Natural killer cell treated with Interleukin-12 subunit alpha and Interleukin-12 subunit beta and Interleukin-15 and Interleukin-18, amount 100 ng/mL, for 72 hours (primary cell): ENCODE measurements at places on chromosomes 6 and 20. TPM values are rescaled to one million over a fixed set of nuclear protein-coding genes. Genes with fewer than 3 reads are reported as not detected.

The SLC22A23 gene
- total RNA-seq, result 0.11 TPM

The SMPDL3A gene
- total RNA-seq, result 3.4 TPM

The SIRPB2 gene
- not detected for total RNA-seq

The TREML2 gene
- total RNA-seq, result 8.1 TPM

The LHFPL5 gene
- not detected for total RNA-seq

- H3K27me3 ChIP-seq, result peaks cover 24% of the 10 kb centered on the region
- H3K4me1 ChIP-seq, result no peaks in the 10 kb centered on the region
- H3K36me3 ChIP-seq, result peaks cover 6% of the 10 kb centered on the region
- no peak overlapping the region for H3K27ac ChIP-seq
- H3K4me3 ChIP-seq, result no peak overlapping the region
Observed at GRCh38 chr6:52109171-52109571, 21.8 kb upstream of the PKHD1 start.

DNA sequence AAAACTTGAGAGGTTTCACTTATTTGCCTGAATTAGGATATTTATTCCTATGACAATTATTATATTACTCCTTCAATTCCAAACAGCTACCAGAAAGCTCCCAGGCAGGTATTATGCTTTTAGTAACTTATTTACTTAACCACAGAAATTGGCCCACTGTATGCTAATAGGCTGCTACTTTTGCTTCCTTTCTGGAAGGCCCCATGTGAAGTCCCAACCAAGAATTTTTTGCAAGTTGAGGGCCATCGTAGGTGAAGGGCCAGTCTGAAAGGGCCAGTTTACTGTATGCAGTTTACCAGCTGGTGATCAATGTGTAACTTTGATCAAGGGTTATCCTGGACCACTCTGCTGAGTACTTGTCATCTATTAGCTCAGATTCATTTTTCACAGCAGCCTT, 45.0 kb downstream of the EDN1 start:
- peaks cover 8% of the 10 kb centered on the region for H3K27me3 ChIP-seq
- no peaks in the 10 kb centered on the region for H3K36me3 ChIP-seq
- no peak overlapping the region for H3K27ac ChIP-seq
- DNase-seq, result no peak

- H3K4me1 ChIP-seq, result no peaks in the 10 kb centered on the region
- H3K36me3 ChIP-seq, result no peaks in the 10 kb centered on the region
- H3K27ac ChIP-seq, result no peak overlapping the region
- no peak overlapping the region for H3K4me3 ChIP-seq
- DNase-seq, result no peak
- H3K27me3 ChIP-seq, result peaks cover 3% of the 10 kb centered on the region
Observed at GRCh38 chr6:159815410-159815809, 15.3 kb downstream of the PNLDC1 start.

DNA sequence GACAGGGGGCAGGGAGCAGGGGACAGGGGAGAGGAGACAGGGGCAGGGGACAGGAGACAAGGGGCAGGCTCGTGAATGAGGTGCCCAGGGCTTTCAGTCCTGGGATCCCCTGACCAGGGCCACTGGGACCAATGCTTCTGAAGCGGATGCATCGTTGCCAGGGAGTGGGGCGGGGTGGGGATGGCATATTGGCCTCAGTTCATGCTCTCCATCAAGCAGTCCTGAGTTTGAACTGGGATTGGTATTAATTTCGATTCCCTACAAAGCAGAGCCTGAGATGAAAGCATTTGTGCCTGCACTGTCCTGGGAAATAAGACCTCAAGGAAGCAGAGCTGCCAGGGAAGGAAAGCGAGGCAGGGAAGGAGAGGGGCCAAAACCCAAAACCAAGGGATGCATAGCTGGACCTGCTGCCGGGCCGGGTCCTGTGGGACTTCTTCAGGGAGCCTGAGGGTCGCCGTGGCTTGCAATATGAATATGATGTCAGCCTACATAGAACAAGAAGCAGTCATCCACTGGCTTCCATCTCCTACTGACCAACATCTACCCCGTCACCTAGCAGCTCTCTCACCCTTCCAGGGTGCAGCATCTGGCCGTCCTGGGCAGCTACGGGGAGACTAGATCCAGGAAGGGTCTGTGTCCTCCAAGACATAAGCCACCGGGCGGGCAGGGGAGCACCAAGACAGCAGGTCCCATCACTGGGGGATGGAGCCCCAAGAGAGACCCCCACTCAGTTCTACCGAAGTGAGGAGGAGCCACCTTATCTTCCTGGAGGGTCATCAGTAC, 233.3 kb downstream of the SYNDIG1 start:
- no peaks in the 10 kb centered on the region for H3K4me1 ChIP-seq
- H3K4me3 ChIP-seq, result no peak overlapping the region
- no peak overlapping the region for H3K27ac ChIP-seq
- peaks cover 2% of the 10 kb centered on the region for H3K27me3 ChIP-seq
- no peak for DNase-seq

- no peaks in the 10 kb centered on the region for H3K36me3 ChIP-seq
- no peak overlapping the region for H3K27ac ChIP-seq
- no peak for DNase-seq
Observed at GRCh38 chr20:48564982-48565539, 262.7 kb downstream of the PREX1 start.

DNA sequence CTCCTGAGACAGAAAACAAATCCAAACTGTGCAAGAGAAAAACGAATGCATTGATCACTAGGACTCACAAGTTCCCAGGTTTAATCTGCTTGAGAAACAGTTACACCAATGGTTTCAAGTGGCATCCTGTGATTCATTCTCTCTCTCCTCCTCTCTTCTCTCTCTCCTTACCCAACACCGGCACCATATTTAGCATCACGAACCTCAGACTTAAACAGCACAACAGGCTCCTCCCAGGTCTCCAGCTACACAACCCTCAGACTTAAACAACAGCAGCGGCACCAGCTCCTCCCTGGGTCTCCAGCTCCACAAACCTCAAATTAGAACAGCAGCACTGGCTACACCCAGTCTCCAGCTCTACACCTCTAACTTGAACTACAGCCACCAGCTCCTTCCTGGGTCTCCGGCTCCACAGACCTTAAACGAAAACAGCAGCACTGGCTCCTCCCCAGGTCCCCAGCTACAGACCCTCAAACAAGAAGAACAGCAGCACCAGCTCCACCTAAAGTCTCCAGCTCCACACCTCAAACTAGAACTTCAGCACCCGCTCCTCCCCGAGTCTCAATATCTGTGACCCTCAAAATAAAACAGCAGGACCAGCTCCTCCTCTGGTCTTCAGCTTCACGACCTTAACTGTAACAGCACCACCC, 355.9 kb downstream of the PREX1 start:
- H3K4me1 ChIP-seq, result peaks cover 5% of the 10 kb centered on the region
- no peak overlapping the region for H3K4me3 ChIP-seq
- no peaks in the 10 kb centered on the region for H3K36me3 ChIP-seq
- DNase-seq, result no peak
- peaks cover 7% of the 10 kb centered on the region for H3K27me3 ChIP-seq

GRCh38 chr6:157607317-157608109, 215.5 kb upstream of the SNX9 start:
- peaks cover 4% of the 10 kb centered on the region for H3K4me1 ChIP-seq
- no peak overlapping the region for H3K4me3 ChIP-seq
- H3K27ac ChIP-seq, result no peak overlapping the region
- no peak for DNase-seq
- no peaks in the 10 kb centered on the region for H3K36me3 ChIP-seq

GRCh38 chr6:34810936-34811632, 19.2 kb downstream of the BLTP3A start:
- peaks cover 4% of the 10 kb centered on the region for H3K4me1 ChIP-seq
- H3K27ac ChIP-seq, result no peak overlapping the region
- no peak overlapping the region for H3K4me3 ChIP-seq
- no peaks in the 10 kb centered on the region for H3K27me3 ChIP-seq

- peaks cover 28% of the 10 kb centered on the region for H3K27me3 ChIP-seq
- H3K36me3 ChIP-seq, result no peaks in the 10 kb centered on the region
- no peaks in the 10 kb centered on the region for H3K4me1 ChIP-seq
- H3K27ac ChIP-seq, result no peak overlapping the region
- DNase-seq, result no peak
- H3K4me3 ChIP-seq, result no peak overlapping the region
Observed at GRCh38 chr6:38805127-38805655, 90.1 kb downstream of the DNAH8 start.

GRCh38 chr6:32689531-32690501, 23.4 kb upstream of the HLA-DQB1 start:
- peaks cover 15% of the 10 kb centered on the region for H3K4me1 ChIP-seq
- peaks cover 16% of the 10 kb centered on the region for H3K36me3 ChIP-seq
- DNase-seq, result no peak
- peak overlapping the region; percentile 68 for H3K27ac ChIP-seq
- H3K27me3 ChIP-seq, result no peaks in the 10 kb centered on the region

GRCh38 chr6:106099235-106099537, 13.1 kb downstream of the PRDM1 start:
- H3K27ac ChIP-seq, result peak overlapping the region; percentile 96
- peak overlapping the region; percentile 98 for H3K4me3 ChIP-seq
- DNase-seq, result no peak

- H3K4me1 ChIP-seq, result no peaks in the 10 kb centered on the region
- no peak overlapping the region for H3K27ac ChIP-seq
- no peak for DNase-seq
- no peak overlapping the region for H3K4me3 ChIP-seq
- peaks cover 10% of the 10 kb centered on the region for H3K27me3 ChIP-seq
Observed at GRCh38 chr6:168286116-168286515, 33.5 kb downstream of the DACT2 start.

DNA sequence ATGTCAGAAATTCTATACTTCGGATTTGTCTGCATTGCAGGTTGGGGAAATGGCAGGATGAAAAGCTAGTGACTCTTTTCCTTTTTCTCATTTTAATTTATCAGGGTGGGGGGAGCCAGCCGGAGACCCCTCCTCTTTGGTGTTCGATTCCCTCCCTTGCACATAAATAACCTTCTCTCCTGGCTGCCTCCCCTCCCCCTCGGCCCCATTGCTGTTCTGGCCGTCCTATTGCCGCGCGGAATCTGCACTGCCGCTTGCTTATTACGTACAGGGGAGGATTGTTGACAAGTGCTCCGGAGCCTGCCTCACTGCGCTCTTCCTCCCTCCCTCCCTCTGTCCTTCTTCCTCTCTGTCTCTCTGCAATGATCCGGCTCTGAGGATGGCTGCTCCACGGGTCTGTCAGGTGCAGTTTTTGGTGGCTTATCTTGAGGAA, 154.7 kb downstream of the JARID2 start:
- DNase-seq, result no peak
- H3K4me1 ChIP-seq, result peaks cover 76% of the 10 kb centered on the region
- H3K27ac ChIP-seq, result peak overlapping the region; percentile 52
- no peaks in the 10 kb centered on the region for H3K36me3 ChIP-seq

DNA sequence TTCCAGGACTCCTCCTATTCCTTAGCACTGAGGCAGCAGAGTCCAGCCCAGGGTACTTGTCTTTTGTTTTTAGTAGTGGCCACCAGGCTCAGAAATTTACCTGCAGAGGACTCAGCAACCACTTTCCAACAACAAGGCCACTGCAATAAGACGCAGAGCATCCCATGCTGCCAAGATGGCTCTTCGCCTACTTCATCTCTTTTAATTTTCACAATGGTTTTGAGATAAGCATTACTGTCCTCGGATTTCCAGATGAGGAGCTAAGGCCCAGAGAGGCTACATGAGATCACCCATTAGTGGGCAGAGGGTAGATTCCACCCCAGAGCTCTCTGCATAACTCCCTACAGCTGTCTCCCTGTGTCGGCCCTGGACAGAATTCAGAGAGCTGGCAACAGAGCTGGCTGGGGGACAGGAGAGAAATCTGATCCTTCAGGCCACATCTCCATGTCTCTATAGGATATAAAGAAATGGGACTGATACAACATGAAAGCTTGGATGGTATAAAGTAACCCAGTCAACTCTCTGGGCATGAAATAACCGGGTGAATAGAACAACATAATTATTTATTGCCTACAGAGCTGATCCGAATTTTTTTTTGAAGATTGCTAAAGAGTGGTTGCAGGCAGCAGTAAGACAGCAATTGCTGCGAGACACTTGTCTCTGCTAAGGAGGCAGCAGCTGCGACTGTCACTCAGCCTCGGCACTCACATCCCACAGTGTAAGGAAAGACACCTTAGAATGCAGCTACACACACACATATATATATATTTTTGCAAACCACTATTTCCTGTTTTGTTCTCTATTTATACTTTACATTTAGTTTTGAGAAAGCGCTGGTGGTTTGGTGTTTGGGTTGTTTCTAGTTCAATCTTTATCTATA, 37.2 kb downstream of the SCML4 start:
- no peak for DNase-seq
- H3K27ac ChIP-seq, result peak overlapping the region; percentile 66
- peaks cover 54% of the 10 kb centered on the region for H3K4me1 ChIP-seq
- H3K4me3 ChIP-seq, result peak overlapping the region; percentile 76
- H3K27me3 ChIP-seq, result no peaks in the 10 kb centered on the region

DNA sequence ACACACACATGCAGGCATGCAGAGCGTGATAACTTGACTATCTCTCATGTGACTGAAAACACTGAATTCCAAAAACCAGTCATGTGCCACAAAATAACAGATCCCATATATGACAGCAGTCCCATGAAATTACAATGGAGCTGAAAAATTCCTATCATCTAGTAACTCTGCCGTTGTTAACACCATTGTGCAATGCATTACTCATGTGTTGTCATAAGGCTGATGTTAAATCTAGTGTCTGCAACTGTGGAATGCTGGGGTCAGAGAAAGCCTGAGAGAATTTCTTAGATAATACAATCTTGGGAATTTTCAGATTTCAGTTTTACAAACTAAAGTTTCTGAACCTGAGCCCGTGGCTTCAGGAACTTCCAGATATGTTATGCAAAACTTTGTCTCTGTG, 70.2 kb downstream of the LYRM4 start:
- H3K27me3 ChIP-seq, result no peaks in the 10 kb centered on the region
- no peak overlapping the region for H3K27ac ChIP-seq
- no peak for DNase-seq

DNA sequence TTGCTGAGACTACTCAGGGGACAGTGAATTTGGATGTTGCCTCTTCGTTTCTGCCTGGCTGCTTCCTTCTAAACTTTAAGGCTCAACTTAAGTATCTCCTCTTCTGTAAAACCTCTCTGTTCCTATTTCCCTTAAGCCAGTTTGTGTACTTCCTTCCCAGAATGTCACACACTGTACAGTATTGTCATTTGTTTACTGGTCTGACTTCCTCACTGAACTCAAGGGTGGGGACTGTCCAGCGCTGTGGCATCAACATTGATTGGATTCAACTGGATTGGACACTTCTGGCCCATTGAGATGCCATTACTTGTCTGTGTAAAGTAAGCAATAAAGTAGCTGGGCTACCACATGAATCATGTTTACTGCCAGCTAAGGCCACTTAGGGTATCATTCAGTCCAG, 69.7 kb downstream of the ANKS1A start:
- H3K4me1 ChIP-seq, result peaks cover 9% of the 10 kb centered on the region
- no peak overlapping the region for H3K4me3 ChIP-seq
- H3K27ac ChIP-seq, result no peak overlapping the region

GRCh38 chr6:113596387-113597230, 260.5 kb upstream of the MARCKS start:
- H3K27me3 ChIP-seq, result no peaks in the 10 kb centered on the region
- no peak overlapping the region for H3K4me3 ChIP-seq
- no peak overlapping the region for H3K27ac ChIP-seq
- no peak for DNase-seq
- H3K36me3 ChIP-seq, result no peaks in the 10 kb centered on the region

- H3K4me1 ChIP-seq, result no peaks in the 10 kb centered on the region
- no peak overlapping the region for H3K4me3 ChIP-seq
- no peak overlapping the region for H3K27ac ChIP-seq
Observed at GRCh38 chr20:37651932-37652331, 41.9 kb upstream of the CTNNBL1 start.
